ELF-1 (cell line): ENCODE measurements at places on chromosomes 3 and 15.

DNA sequence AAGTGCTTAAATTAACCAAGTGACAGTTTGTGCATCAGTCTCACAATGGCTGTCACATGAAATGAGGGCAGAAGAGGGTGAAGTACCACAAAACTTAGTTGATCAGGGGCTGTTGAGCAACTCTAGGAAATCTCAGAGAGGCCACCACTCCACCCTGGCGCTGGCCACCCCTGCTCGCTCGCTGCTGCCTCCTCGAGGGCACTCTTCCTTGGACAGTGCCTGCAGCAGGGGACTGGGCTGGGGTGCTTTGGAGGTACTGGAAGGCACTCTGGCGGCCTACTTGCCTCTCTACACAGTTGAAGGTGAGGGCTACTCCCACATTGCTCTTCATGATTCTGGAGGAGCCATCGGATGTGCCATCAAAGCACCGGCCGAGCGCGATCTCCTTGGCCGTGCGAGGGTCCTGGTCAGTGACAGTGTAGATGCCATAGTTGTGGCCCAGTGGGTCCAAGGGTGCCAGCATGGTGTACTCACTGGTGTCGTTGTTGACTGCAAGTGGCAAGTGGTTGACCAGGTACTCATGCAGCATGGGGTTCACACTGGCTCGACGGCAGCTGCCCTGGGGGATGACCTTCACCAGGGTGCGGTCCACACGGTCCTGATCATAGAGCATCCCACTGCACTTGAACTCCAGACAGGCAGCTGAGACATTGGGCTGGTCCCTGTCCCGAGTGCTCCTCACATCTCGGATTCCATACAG is 11.6 kb upstream of the CLPX start:
- DNase-seq: no peak

- DNase-seq: peak; percentile 2
These were observed 311.0 kb downstream of the WDR72 start for GRCh38 chr15:53448232-53449015.

GRCh38 chr15:66187271-66187670 is 66.3 kb downstream of the MEGF11 start:
- DNase-seq: no peak

- no peak for DNase-seq
These were observed 224.3 kb upstream of the ATP10A start for GRCh38 chr15:26087395-26087794.

GRCh38 chr3:157029365-157029790 is 130.6 kb downstream of the CCNL1 start:
- DNase-seq: no peak

DNA sequence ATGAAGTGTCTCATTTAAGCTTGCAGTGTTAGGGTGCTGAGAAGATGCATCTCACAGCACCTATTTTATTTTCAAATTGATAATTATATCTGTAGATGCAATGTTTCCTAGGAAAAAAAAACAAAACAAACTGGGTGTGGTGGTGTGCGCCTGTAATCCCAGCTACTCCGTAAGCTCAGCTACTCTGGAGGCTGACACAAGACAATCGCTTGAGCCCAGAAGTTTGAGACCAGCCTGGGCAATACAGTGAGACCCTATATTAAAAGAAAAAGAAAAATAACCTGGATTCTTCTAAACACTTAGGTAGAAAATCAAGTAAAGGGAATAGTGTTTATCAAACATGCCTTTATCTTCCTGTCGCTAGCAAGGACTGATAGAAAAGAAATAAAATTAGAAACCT is 1.9 kb downstream of the MINDY2 start:
- no peak for DNase-seq

DNA sequence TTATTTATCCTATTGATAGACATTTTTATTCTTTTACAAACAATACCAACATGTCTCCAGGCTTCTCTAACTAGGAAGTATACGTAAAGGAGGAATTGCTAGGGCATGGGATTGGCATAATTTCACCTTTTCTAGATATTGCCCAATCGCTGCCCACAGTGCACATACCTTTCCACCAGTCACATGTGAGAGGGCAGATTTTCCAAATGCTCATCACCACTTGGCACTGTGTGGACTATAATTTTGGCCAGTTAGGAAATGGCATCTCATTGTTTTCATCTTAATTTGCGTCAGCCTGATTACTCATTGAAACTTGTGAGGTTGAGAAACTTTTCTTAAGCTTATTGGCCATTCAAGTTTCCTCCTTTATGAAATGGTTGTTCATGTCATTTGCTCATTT is 57.4 kb upstream of the POLR2M start:
- DNase-seq: no peak

DNA sequence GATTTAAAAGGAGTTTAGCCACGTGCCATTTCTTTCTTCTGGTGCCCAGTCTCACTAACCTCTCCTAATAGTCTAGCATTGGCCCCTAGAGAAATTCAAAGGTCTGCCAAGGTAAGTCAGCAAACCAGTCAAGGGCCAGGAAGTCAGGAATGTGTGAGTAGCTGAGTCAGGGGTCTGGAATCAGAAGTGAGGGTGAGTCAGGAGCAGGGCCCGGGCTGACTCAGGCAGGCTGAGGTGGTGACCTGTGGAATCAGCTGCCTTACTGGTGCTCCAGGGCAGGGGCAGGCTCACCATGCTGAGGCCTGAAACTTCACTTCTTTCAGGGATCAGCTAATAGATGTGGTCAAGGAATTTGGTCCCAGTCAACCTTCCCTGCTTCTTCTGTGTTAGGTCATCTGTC is 105.8 kb upstream of the MYZAP start:
- peak; percentile 96 for DNase-seq

GRCh38 chr15:97115761-97116070 is 785.2 kb downstream of the NR2F2 start:
- no peak for DNase-seq

GRCh38 chr3:185423178-185423577 is 60.2 kb downstream of the MAP3K13 start:
- peak; percentile 11 for DNase-seq

DNA sequence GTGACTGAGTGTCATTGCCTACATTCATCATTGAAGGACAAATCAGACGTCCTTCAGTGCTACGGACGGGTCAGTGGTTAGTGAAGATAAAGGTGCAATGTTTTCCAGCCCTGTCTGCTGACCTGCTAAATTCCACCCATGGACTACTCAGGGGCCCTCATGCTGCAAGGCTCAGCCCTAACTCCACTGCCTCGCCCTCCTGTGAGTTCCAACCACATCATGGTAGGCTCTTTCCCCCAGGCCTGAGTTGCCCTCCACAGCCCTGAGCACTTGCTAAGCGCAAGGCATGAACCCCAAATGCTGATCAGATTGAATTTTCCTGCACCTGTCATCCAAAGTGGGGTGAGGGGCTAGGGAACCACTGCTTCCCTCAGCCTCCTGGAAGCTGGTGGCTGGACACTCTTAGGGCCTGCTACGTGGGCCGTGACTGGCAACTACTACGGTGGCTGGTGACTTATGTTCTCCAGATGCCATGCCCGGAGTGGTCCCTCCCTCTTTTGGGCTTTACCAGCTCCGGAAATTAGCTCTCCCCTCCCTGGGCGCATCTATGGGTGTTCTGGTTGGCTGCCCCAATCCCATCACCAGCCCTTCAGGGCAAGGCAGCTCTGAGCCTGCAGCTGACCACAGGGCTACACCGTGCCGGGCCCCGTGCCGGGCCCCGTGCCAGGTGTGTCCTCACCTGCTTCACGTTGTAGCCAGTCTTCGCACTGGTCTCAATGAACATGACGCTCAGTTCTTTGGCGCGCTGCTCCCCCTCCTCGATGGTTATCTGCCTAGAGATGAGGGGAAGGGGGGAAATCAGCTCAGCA is 32.1 kb downstream of the SRPRB start:
- DNase-seq: no peak

DNA sequence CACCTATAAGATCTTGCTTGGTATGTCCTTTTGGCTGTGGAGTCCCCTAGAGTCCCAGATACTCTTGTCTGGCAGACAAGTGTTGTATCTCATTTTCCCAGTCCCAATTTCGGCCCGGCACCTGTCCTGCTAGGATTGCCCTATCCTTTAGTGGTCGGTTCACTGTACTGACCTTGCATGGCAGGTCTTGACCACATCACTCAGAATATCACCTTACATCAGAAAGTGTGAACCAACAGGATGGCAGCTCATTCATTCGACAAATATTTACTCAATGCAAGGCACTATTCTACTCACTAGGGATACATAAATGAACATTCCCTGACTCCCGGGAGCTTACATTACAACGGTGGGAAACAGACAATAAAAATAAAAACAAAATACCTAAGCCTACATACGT is 5.7 kb upstream of the CCDC80 start:
- no peak for DNase-seq

DNA sequence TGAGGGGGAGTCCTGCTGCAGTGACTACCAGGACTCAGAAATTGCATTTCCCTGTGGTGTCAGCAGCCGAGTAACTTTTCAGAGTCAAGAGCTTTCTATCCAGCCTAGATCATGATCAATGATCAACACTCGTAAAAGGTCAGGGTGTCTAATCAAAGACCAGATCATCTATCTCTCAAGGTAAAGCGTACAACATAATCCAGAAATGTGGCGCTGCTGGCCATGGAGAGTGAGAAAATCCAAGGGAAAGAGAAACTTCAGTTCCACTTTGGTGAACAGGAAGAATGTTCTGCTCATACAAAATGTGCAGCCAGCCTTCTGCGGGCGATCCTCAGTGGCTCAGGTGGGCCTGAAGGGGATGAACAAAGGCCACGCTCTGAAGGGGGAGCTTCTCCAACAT is 1005.8 kb upstream of the NR2F2 start:
- DNase-seq: no peak

DNA sequence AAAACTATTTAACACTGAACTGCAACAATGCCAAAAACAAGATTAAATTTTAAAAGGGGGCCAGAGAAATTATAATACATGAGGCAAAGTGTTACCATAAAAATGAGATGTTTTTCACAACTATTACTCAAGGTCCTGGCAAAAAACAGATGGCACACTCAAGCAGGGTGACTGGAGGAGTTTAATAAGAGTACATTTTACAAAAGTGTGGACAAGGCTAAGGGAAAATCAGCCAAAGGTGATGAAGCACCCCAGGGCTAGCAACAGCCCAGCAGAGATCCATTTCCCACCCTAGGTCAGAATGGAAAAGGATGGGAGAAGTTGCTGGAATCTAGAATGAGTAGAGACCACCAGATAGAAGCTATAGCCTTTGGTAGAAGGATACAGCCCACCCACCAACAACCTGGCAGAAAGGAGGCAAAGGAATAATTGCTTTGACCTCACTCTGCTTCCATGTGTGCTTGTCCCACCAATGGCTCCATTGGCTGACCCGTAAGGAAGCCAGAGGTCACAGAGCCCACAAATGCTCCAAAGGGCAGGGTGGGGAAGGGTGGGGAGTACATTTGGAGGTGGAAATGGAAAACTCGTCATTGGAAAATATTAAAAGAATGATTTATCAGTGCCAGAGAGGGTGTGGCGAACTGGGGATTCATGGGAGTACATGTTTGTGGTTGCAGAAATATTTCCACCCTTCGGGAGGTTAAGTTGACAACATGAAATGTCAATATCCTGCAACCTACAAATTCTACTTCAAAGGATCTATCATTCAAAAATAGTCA is 161.0 kb upstream of the UBE2E2 start:
- no peak for DNase-seq

- DNase-seq: no peak
These were observed 849 bp upstream of the HDAC11 start for GRCh38 chr3:13479332-13479581.

DNA sequence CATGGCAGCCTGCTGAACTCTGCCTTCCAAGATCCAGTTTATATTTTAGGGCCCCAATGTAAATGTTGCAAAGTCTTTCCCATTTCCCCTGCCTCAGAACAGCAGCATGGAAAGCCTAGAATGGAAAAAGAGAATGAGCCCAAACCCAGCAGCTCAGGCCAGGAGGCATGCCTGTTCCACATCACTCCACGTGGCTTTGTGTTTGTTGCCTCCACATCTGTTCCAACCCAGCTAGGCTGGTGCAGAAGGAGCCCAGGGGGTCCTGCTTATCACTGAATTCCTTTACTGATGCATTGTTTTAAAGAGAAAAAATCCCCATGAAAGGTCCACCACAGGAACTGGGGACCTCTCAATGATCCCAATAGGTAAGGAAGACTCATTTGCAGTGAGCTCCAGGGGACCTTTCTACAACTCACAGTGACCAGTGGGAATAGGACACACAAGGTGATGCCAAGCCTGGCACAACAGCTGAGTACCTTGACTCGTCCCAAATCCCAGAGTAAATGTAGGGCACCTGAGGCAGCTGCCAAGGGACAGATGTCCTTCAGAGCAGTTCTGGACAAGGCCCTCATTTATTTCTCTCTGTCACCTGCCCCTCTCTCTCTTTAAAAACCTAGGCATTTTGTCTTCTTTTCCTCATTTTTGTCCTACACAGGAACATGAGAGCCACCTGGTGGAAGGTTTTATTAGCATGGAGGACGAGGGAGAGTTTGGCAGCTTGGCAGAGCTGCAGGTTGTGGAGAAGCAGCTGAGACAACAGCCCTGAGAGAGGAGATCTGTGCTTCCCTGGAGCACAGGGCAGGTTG is 41.7 kb upstream of the ADAMTS17 start:
- DNase-seq: peak; percentile 68

DNA sequence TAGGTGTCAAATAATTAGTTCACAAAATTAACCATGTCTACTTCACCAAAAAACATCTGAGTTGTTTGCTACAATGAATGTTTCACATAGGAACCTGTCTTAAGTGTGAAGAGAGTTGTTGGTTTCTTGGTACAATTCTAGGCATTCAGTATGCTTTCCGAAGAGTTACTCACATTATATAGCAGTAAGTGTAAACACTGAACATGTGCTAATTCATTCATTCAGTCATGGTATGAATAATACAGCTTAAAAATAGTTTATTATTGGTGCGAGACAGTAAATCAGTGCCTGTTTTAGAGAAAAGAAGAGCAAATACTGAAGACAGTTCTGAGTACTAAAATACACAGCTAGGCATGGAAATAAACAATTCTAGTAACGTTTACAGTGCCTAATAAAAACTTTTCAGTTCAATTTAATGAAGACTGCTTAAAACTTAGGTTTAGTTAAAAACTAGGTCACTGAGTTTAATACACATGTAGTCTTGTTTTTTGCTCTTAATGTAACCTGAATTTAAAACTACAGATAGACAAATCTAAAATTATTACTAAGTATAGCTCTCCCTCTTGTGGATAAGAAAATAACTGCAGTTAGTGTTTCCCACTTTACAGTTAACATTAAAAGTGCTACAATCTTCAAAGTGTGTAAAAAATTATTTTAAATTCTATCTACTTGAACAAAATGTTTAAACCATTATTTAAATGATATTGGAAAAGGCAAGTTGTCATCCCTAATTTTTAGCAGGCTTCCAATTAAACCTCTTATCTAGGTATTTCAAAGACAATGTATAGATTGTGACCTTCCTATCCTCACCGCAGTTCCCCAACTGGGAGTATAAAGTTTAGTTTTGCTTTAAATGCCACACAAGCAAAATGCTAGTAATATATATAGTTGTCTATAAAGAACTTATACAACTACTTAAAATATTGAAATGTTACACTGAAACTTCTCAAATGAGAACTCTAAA is 20.1 kb upstream of the ZCWPW2 start:
- DNase-seq: no peak

- no peak for DNase-seq
These were observed 286.5 kb upstream of the RBMS3 start for GRCh38 chr3:28994161-28994905.

- no peak for DNase-seq
These were observed 22.1 kb downstream of the AGBL1 start for GRCh38 chr15:86101818-86102217.
